ENCODE measurements at places on chromosomes 1 and 21.

DNA sequence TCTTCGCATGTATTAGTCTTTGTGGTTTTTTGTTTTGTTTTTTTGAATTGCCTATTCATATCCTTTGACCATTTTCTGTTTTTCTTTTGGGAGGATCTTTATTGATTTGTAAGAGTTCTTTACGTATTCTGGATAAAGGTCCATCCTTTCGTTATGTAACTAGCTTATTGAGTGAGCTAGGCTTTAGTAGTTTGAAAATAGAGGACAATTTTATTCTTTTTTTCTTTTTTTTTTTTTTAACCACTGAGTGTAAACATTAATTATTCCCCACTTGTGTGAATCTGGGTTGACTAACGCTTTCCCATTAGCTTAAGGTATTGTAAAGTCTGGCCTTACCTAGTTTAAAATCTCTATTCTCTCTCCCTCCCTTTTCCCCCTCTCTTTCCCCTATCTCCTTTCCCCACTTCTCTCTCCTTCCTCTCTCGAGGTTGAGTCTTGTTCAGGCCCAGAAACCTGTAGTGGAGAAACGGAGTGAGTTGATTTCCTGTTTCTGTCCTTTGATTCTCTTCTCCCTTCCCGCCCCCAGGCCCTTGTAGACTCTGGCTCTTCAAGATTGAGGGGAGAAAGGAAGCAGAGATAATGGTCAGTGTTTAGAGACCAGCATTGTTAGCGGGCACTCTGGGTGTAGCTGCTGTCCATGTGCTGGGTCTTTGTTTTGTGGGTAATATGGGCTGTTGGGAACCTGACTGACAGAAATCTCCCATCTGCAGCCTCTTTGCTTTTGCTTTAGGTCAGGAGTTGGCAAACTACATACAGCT, 1.5 kb downstream of the MORC3 start:
- DNase-seq, result peak; percentile 62

DNA sequence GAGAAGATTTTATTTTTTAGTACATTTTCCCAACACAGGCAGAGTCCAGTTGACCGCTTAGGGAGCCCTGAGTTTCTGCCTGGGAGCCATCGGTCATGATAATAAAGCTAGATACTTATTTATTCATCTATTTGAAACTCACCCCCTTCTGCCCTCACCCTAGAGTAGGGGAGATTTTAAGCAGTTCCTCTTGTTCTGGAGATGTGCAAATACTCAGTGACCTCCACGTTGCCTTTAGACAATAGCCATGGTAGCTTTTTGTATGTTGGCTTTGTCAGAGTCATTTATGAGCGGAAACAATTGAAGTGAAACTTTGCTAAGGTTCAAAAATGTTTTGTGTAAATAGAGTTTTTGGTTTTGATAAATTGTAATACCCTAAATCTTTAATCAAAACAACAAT, 45.7 kb upstream of the PLPPR4 start:
- no peak for DNase-seq

DNA sequence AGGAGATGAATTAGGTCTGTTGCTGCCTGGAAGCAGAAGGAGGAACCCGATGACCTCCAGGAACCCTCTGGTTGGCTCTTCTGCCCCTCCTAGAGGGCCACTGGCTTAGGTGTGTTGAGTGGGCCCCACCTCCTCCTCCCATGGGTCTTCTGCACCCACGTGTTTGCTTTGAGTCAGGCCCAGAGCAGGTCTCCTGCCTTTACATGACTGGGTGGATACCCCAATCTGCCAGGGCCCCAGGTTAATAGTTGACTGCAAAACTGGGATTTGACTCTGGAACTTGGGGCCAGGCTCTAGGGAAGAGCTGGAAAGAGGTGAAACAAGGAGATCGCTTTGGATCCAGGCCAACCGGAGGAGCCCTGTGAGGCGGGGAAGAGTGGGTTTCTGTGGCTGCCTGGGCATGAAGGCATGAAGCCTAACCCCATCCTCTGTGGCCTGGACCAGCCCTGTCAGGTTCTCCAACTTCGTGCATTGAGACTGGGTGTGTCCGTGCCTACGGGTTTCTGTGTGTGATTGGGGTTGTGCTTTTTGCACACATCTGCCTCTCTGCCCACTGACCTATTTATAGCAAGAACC, 7.8 kb upstream of the LAD1 start:
- DNase-seq, result no peak

GRCh38 chr1:179178183-179178582, 51.3 kb downstream of the ABL2 start:
- DNase-seq, result no peak

- no peak for DNase-seq
Measured at GRCh38 chr1:7120863-7121621, 335.8 kb downstream of the CAMTA1 start.

- DNase-seq, result no peak
Measured at GRCh38 chr1:6316240-6317097, 55.6 kb upstream of the GPR153 start.

DNA sequence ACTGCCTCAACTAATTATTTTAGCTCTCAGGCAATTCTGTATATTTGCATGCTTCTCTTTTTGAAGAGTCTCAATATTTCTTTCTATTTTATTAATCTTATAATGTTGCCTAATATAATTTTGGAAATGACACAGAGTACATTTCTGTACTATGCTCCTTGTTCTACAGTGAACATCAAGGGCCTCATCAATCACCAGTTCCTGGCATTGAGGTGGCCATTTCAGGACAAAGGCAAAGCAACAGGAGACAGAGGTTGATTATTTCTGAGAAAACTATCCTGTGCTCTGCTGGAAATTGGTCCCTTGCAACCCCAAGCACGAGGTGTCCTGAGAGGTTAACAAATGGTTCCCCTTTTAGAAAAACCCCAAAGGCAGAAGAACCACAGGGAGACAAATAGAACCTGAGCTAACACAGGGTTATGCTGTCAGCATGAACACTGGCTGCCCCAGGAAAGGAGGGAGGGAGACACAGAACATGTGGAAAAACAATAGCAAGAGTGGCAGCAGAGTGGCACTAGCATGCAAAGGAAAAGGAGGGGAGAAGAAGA, 63.9 kb upstream of the VAV3 start:
- no peak for DNase-seq

DNA sequence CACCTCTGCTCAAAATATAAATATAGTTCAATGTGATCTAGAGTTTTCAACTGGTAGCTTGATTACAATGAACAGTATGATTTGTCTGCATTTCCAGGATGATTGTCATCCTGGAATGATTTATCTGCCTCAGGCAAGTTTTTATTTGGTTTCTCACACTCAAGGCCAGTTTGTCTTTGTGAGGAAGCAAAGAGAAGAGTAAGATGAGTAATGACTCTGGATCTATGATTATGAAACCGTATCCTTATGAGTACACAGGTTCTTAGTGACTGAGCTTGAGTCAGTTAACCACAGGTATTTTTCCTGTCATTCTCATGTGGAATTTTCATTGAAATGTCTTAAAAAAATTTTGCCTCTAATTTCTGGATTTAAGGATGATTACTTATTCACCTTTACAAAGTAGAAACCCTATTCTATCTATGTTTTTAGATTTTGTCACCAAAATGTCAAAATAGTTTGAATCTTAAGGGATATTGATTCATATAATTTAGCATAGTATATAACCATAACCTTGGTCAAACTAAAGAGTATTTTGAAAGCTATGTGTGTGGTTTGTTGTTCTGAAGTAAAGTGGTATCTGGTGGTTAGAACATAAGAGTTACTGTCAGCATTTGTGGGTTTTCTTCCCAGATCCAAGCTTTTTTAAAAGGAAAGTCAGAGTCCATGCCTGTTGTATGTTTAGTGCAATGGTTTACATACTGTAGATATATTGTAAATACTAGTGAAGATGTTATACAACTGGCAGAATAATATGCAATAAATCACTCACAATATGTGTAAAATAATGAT, 145.0 kb downstream of the RASAL2 start:
- DNase-seq, result no peak

DNA sequence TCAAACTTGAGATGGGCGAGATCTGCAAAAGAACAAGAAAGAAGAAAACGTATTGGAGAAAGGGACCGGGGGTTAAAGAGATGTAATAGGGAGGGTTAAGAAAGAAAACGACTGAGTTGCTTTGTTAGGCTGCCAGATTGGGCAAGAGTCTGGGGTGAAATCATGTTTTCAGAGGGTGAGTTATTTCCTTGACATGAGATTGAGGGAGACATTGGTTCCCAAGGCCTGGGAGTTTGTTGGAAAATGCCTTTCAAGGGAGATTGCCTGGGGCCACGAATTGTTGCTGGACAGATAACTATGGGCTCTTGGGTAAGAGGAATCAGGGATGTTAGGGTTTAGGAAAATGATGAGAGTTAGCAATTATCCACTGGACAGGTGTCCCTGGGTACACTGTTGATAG, 776 bp upstream of the CADM3 start:
- no peak for DNase-seq

- peak; percentile 63 for DNase-seq
Measured at GRCh38 chr1:99004254-99004860, 304 bp downstream of the PLPPR5 start.

GRCh38 chr1:243748706-243749283, 101.2 kb downstream of the AKT3 start:
- DNase-seq, result no peak

GRCh38 chr1:209391792-209392191, 191.7 kb upstream of the CAMK1G start:
- no peak for DNase-seq

- no peak for DNase-seq
Measured at GRCh38 chr1:28154078-28154594, 22.4 kb downstream of the PTAFR start.

DNA sequence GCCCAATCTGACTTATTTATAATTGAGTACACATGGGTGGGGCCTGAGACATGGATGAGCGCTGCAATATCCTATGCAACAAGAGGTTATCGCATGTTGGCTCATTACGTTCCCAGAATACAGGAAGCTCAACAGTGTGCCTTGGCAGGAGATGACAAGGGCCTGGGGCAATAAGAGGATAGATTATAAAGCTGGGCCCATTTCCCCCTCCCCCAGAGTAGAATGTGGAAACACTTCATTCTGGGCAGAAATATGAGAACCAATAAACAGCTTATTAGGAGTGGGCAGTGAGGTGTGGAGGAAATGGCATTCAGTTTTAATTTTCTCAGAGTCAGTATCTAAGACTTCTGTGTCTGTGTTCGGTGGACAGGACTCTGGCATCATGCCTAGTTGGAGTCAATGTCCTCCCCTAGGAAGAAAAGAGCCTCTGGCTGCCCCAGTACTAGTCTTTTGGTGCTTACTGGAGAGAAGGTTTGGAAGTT, 92.8 kb downstream of the PIK3R3 start:
- no peak for DNase-seq

GRCh38 chr1:66373157-66373591, 160.8 kb upstream of the SGIP1 start:
- DNase-seq, result no peak

DNA sequence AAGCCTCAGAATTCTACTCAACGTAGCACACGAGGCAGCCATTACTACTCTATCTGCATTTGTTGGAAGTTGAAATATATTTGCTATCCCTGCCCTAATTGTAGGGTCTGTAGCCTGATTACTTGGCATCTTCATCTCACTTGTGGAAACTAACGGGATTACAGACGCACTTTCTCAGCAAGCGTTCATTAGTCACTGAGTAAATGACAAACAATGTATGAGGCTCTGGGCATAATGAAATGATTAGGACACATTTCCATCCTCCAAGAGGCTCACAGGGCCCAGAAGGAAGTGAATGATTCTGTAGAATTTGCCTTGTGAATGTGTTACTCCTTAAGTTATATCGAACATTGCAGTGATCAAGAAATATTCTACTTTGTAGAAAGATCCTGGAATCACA, 78.1 kb downstream of the KIF26B start:
- DNase-seq, result no peak

DNA sequence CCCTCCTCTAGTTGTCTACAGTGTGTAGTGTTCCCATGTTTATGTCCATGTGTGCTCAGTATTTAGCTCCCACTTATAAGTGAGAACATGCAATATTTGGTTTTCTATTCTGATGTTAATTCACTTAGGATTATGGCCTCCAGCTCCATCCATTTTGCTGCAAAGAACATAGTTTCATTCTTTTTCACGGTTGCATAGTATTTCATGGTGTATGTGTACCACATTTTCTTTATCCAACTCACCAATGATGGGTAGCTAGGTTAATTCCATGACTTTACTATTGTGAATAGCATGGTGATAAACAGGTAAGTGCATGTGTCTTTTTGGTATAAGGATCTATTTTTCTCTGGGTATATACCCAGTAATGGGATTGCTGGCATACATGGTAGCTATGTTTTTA, 67.0 kb downstream of the TBX19 start:
- no peak for DNase-seq

DNA sequence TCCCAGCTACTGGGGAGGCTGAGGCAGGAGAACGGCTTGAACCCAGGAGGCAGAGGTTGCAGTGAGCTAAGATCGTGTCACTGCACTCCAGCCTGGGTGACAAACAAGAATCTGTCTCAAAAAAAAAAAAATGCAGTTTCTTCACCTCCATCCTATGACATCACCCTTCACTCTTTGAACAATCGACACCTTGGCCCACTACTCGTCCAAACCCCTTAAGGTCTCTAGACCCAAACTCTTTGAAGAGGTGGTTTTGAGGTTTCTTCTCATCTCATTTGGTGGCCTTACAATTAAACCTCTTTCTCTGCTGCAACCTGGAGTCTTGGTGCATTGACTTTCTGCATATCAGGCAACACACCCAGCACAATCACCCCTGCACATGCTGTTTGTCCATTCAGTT, 86.1 kb downstream of the SLC16A1 start:
- DNase-seq, result no peak

DNA sequence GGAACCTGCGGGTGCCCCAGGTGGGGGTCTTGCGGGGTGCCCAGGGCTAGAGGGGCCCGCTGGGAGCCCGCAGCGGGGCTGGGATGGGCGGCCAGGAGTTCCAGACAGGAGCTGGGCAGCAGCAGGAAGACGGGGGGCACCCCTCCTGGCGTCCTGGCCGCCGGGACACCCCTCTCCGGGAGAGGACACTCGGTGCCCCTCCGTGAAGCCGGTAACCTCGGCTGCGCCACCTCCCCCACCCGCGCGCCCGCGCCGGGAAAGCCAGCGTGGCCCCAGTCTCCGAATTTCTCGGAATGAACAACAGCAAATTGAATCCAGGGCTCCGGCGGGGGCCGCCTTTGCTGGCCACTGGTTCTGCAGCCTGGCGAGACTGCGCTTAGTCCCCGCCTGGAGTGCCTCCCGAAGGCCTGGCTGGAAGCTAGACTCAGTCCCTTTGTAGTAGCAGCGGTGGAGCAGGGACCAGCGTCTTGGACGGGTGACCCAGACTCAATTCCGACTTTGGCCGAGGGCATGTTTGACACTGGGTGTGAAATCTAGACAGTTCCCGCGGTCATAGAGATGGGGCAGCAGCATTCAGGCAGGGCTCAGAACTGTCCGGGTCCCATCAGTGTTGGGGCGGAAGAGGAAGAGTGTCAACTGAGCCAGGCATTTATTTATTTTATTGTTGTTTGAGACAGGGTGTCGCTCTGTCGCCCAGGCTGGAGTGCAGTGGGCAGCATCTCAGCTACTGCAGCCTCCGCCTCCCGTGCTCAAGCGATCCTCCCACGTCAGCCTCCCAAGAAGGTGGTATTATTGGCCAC, 773 bp downstream of the IFNGR2 start:
- DNase-seq, result peak; percentile 85

GRCh38 chr1:94926126-94926914, 590 bp downstream of the CNN3 start:
- peak; percentile 74 for DNase-seq
